ENCODE measurements at places on chromosomes 2 and 18.

GRCh38 chr2:149192427-149192826, 138.0 kb upstream of the LYPD6 start:
- DNase-seq, result no peak

DNA sequence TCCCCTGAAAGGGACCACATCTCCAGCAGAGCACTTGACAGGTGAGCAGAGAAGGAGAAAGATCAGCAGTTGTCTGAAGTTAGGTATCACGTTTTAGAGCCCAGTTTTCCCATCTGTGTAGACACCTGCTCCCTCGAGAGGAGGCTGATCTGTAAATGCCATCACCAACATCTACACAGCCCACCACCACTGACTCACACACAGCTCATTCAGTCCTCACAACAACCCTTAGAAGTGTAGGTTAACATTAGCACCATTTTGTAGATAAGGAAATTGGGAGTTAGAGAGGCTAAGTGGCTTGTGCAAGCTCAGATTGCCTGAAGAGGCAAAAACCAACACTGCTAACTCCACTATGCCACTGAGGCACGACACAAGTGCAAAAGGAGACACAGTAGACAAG, 37.2 kb upstream of the STAT1 start:
- DNase-seq, result no peak

GRCh38 chr2:28395334-28396061, 2.8 kb downstream of the FOSL2 start:
- no peak for DNase-seq

DNA sequence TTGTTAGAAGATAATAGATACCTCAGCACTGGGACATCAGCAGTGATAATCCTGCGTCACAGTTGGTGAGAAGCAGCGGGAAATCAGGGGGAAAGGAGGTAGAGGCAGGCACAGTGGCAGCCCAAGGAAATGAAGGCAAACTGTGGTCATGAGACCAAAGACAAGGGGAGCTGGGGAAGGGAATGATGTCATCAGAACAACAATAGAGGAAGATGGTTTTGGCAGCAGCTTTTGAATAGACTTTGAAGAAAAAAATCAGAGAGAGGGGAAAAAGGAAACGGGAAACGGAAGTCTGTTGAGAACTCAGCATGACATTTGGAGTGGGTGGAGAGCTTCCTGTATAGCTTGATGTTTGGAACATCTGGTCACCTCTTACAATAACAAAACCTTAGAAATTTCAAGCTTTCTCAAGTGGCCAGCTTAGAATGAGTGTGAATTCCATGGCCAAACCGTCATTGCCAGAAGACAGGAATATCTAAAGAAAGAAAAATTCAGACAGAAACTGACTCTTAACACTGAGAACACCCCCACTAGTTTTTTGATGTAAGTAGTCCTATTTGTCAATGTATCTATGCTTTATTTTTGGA, 18.4 kb upstream of the YES1 start:
- DNase-seq, result no peak

DNA sequence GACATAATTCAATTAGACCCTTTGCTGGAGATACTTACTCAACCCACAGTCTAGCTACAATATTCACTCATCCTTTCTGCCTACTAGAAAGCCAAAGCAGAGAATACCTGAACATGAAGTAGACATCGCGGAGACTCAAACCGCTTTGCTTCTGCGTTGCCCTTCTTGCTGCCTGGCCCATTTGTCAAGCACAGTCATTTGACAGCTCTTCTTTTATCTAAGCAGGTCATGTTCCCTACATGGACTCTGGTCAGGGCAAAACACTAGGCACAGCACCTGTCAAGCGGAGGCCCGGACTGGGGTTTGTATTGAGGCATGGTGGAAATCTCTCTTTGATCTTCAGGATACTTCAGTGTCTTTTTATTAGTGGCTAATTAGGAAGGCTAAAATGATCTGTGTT, 89.7 kb downstream of the FARSB start:
- DNase-seq, result no peak

- no peak for DNase-seq
Measured at GRCh38 chr2:233849607-233850271, 4.6 kb downstream of the HJURP start.

DNA sequence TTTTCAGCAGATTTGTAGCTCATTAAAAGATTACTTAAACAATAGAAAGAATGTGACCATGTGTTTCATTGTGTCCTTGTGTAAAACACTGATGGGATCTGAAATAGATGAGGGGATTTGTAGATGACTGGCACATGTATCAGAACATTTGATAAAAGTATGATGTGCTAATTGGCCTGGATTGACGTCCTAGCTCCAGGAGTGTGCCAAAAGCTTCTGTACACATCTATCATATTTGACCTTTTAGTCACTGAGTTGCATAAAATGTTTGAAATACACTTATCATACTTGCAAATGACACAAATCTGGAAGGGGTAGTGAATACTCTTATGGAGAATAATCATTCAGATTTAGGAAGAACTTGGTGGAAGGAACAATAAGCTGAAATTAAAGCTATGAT, 778.5 kb downstream of the ERBB4 start:
- no peak for DNase-seq

Data from activated gamma-delta T cell (primary cell).